ENCODE measurements at places on chromosomes 13 and 19.

GRCh38 chr19:48351341-48351752 lies 12.4 kb downstream of the TMEM143 start:
- peak; percentile 66 for DNase-seq

DNA sequence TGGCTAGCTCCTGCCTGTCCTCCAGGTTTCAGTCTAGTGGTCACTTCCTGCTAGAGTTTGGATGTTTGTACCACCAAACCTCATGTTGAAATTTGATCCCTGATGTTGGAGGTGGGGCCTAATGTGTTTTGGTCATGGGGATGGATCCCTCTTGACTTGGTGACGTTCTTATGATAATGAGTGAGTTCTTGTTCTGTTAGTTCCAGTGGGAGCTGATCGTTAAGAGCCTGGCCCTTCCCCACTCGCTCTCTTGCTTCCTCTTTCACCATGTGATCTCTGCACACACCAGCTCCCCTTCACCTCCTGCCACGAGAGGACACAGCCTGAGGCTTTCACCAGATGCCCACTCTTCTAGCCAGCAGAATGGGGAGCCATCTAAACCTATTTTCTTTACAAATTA lies 86.8 kb upstream of the SCEL start:
- no peak for DNase-seq

DNA sequence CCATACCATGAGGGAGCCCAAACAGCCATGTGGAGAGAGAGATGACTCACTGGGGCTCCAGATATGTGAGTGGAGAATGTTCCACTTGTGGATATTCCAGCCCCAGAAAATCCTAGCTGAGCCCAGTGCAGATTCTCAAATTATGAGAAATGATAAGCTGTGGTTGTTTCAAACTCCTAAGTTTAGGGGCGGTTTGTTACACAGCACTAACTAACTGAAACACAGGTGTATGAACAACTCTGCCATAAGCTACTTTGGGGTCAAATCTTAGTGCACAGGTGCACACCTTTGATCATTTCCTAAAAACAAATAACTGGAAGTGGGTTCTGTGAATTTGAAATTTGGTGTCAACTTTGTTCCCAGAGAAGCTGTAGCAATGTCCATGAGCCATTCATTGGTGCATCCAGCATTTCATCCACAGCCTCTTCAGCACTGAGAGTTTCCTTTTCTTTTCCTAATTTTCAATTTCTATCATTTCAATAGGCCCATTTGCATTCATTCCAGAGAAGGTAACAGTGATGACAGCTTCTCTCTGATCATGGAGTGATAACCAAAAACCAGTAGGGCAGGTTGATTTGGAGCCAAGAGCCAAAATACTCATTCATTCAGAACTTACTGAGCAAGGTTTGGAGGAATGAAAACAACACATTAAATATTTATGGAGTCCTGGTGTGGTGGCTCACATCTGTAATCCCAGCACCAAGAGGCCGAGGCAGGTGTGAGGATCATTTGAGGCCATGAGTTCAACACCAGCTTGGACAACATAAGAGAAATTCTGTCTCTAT lies 8.8 kb upstream of the CLPP start:
- no peak for DNase-seq

DNA sequence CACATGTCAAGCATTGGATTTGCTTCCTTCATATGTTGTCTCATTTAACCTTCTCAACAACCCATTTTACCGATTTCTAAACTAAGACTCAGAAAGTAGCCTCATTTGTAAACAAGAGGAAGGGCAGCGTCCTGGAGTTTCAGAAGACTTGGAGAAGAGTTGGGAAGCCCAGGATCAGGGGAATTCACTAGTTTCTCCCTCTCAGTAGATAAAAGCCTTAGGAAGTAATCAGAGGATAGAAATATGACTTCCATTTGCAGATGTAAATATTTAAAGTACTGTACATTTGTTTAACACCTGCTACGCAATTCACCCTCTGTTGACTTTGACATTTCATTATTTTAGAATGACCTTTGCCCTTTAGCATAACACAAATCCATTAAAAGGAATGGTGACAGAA lies 216.4 kb downstream of the DCT start:
- no peak for DNase-seq

DNA sequence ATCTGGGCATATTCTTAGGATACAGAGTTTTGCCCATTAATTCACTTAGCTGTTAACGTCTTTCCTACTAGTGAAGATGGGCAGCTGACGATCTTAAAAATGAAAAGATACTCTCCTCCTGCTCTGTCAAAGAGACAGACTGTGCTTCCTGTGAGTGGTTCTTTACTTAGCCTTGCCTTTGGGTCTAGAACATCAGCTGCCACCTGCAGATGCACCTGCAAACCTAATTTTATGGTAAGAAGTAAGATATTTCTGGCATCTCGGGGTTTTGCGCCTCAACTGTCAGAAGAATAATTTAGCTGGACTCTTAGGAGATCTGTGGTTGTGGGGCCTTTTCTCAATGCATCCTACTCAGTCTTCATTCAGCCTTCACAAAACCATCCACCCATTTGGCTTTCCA lies 36.2 kb downstream of the TRPC4 start:
- DNase-seq, result no peak

DNA sequence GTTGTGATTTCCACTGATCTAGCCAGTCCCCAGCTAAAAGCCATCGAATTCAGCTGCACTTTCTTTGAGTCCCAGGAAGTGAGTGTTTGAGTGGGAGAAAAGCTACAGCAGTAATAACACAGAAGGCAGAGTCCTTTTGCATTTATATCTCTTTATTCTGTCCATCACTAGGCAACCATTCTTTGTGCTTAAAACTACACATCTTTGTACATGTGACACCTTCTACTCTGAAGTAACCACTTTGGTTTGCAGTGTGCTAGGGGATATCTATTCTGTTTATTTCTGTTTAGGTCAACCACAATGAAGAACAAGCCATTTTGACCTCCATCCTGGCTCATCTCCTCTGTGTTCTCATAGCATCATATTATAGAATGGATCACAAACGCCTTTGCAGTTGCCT lies 226.0 kb upstream of the SERP2 start:
- DNase-seq, result no peak

DNA sequence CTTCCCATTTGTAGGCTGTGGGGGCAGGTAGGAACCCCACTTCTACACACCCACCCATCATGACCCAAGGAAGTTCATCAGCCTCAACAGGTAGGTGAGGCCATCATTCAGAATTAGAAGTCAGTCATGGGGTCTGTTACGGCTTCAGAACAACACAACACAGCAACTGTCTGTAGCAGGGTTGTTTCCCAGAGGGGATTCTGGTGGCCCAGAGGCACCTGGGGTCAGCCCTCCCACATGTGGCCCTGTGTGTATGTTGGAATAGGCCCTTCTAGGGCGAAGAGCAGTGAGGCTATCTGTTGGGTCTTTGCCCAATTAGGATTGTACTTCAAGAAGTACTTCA lies 3.4 kb downstream of the IGFLR1 start:
- DNase-seq, result no peak

- DNase-seq, result no peak
These were observed 6.1 kb downstream of the AP2A1 start for GRCh38 chr19:49772850-49773432.

DNA sequence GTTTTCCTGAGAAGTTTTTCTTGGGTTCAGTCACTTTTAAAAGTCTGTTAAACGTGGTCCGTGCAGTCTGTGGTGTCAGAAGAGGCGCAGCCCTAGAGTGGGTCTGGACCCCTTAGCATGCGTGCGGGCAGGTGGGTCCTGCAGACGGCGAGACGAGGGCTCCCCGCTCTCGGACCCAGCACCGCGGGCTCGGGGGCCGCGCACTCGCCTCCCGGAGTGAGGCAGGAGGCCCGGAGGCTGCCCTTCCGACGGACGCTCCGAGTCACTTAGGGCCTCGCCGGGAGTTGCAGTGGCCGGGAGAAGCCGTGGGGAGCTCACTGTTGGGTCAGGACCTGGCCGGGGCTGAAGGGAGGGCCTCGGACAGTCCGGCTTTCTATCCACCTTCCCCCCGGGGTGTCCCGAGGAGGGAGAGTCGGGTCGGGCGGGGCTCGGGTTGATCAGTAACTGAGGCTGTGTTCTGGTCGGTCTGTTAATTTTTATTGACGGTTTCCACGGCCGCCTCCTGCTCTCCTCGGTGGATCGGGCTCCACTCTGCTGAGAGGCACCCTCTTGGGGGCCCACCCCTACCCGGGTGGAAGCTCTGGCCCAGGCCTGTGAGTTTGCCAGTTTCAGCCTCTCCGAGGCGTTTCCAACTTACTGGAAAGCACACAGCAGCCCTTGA lies 1.3 kb downstream of the PTBP1 start:
- DNase-seq, result no peak

DNA sequence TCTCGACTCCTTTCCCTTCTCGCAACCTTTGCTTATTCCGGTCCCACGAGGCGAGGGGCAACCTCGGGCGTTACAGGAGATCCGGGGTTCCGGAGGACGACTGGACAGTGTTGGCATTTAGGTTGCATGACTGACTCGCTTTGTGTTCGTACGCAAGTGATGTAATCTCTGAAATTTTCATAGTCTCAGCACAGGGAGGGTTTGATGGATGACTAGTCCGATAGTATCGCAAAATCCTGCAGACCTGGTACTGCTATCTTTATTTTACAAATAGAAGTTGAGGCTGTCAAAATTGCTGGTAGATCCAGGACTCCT lies 342 bp downstream of the DDX49 start:
- DNase-seq, result no peak

DNA sequence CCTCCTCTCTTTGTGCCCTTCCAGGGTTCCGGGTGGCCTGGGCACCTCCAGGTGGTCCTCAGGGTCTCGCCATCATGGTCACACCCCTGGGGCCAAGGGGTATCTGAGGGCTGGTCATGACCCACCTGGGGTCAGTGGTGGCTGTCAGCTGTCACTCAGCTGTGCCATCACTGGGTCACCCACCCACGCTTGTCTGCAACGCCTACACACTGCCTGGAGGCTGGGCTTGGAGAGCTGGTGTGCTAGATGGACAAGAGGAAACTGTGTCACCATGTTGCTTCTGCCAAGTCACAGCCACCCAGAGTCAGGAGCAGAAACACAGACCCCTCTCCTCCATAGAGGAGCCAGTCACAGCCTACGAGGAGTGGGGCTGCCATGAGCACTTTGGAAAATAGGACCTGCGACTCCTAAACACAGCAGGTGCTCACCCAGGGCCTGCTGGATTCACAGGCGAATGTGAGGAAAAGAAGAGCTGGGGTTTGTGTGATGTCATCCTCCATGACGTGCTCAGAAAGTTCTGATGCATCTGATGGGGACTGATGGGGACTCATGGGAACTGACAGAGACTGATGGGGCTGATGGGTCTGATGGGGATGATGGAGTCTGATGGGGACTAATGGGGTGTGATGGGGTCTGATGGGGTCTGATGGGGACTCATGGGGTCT lies 10.7 kb upstream of the GRTP1 start:
- no peak for DNase-seq

DNA sequence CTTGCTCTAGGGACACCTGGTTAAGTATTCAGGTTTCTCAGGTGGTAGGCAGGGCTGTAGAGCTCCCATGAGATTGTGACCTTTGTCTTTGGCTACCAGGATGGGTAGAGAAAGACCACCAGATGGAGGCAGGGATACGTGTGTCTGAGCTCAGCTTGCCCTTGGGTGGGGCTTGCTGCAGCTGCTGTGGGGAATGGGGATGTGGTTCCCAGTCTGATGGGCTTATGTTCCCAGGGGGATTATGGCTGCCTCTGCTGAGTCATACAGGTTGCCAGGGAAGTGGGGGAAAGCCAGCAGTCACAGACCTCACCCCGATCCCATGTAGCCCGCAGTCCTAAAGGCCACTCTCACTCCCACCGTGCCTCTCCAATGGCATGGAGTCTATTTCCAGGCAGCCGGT lies 659.9 kb upstream of the KLF12 start:
- peak; percentile 28 for DNase-seq

DNA sequence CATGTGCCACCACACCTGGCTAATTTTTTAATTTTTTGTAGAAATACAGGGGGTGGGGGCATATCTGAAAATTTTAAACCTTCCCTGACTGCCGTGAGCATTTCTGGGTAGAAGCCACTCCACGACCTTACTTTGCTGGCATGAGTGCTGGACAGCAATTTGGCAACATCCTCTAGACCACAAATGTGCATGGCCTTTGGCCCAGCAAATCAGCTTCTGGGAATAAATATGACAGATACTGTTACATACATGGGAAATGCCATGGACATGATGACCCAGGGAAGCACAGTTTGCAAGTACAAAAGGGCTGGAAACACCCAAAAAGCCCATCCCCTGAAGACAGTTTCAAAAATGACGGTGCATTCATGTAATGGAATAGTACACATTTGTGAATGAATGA lies 3.2 kb upstream of the PVR start:
- peak; percentile 69 for DNase-seq

DNA sequence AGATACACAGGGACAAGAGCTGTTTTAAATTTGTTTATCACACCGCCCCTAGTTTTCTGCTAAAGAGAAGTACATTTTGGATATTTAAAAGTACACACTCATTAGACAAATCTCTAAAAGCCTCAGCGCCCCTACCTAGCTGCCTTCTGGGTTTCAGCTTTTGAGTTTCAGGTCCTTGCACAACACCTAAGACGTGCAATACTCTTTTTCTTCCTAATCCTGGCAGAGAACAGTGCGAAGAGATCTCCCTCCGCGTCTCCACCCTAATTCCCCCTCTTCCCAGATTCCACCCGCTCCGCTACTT lies 421 bp upstream of the KLF5 start:
- no peak for DNase-seq

- no peak for DNase-seq
These were observed 3.7 kb upstream of the DOCK9 start for GRCh38 chr13:98981369-98982080.

GRCh38 chr19:44572581-44572900 lies 40.8 kb upstream of the IGSF23 start:
- DNase-seq, result no peak

DNA sequence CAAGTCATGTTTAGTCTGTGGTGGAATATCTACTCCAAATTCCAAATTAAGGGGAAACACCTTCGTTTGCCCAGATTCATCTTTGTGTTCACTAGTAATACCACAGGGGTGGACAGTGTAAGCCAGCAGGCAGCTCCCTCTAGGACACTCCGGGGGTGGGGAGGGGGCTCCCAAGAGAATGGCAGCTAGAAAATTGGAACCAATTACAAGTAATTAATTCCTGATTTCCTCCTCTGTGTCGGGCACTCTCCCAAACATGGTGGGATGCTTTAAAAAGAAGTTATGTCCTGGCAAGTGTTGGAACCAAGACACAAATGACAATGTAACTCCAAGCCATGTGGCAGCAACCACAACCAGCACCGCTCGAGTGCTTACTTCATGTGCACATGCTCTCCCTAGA lies 5.9 kb downstream of the COL4A1 start:
- no peak for DNase-seq

- peak; percentile 44 for DNase-seq
These were observed 2082.0 kb upstream of the PCDH20 start for GRCh38 chr13:63497601-63498000.

- no peak for DNase-seq
These were observed 421.6 kb upstream of the KLF12 start for GRCh38 chr13:74555651-74556420.

- no peak for DNase-seq
These were observed 14.3 kb downstream of the LRP3 start for GRCh38 chr19:33208371-33208895.

DNA sequence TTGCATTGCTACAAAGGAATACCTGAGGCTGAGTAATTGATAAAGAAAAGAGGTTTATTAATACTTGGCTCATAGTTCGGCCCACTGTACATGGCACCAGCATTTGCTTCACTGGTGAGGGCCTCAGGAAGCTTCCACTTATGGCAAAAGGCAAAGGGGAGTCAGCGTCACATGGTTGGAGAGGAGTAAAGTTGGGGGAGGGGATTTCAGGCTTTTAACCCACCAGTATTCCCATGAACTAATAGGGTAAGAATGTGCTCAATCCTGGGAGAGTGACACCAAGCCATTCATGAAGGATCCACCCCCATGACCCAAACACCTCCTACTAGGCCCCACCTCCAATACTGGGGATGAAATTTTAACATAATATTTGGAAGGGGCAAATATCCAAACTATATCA lies 82.5 kb upstream of the MYCBP2 start:
- no peak for DNase-seq
